ENCODE measurements at places on chromosomes 6 and 20. TPM values are rescaled to one million over a fixed set of nuclear protein-coding genes. Genes with fewer than 3 reads are reported as not detected.

DNA sequence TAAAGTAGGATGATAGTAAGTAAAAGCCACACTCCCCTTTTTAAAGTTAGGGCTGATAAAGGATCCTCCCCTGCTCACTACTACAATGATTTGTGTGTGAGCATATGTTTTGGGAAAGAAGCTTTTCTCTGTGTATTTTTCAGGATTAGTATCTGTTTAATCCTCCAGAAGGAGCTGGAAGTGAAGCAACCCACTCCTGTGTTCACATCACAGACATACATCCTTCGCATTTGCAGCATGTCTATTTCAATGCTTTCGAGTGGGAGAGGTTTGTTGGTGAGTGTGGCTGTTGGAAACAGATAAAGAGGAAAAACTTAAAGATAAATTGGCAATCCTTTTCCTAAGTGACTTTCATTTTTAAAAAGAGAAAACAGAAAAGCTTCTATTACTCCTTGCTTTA lies 31.6 kb upstream of the RGS17 start:
- DNase-seq: no peak

DNA sequence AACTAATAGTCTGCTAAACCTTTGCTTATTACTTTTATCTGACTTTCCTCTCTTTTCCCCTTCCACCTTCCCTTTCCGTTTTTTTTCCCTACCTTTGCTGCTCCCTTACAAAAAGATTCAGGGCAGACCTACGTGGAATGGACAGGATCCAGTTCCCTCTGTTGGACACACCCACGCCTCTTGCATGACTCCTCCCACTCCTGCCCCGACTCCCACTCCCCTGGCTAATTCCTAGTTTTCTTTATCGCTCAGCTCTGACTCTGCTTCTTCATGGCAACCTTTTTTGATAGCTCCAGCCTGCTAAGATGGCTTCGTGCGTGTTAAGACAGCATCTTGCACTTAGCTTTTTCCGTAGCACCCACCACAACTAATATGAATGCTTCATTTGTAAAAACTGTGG lies 715.6 kb upstream of the NRSN1 start:
- no peak for DNase-seq

DNA sequence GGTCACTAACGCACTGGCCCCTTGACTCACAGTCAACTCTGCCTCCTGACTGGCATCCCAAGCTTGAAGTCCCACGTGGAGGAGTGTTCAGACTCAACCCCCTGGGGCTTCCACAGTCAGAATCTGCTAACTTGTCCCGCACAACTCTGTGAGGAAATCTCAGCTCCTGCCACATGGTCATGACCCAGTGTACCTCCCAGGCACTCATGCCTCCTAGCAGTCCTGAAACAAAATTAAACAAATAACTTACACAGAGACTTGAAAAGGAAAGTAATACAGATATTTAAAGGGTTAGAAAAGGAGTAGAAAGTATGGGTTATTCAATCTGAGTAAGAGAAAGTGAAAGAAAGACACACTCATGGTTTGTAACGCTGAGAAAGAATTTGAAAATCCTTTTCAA lies 134.9 kb downstream of the GMDS start:
- no peak for DNase-seq

SLC22A2 gene
- not detected for total RNA-seq

SFTA2 gene
- 1.0 TPM for total RNA-seq

ZBTB9 gene
- total RNA-seq: 11.1 TPM
